ENCODE measurements at places on chromosomes 2 and 18. TPM values are rescaled to one million over a fixed set of nuclear protein-coding genes. Genes with fewer than 3 reads are reported as not detected.
A peak's percentile ranks its signal among the peaks of the same experiment; 100 is the strongest.

DNA sequence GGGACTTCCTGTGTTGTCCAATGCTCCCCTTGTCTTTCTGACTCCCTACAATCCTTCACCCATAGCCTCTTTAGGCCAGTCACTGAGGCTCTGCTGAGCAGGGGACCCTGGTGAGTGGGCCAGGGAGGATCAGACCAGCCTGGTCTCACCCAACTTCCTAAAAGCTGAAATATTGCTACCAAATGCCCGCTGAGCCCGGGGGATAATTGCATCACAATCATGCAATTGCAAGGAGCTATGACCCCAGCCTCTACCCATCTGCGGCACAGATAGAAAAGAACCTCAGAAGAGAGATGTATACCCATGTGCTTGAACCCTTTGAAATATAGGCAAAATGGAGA, 3.7 kb upstream of the SP100 start:
- DNase-seq = no peak

DNA sequence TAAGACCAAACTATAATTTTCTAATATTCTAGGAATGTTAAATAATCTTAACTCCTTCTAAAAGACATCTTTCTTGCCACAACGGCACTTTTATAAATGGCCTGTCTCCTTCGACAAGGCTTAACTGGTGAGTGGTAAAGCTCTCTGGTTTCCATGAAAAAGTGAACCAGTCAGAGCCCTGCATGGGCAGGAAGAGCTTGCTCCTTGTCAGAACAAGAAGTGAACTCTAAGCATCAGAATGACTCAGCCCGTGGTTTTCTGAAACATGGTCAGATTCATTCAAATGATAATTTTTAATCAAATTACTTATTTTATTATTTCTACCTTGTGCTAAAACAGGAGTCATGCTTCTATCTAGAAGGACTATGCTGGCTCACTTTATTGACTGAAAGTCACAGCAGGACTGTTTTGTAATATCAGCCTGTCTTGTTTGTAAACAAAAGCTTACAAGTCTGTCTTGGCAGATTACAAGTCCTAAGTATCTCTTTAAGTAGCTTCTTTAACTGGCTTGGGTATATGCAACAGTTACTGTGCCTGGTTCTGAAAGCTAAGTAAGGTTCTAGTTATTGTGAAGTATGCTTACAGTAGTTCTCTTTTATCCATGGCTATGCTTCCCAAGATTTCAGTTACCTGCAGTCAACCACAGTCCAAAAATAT, 245.4 kb downstream of the NAPG start:
- peak; percentile 13 for DNase-seq

SNED1 gene
- total RNA-seq = 2.6 TPM

DNA sequence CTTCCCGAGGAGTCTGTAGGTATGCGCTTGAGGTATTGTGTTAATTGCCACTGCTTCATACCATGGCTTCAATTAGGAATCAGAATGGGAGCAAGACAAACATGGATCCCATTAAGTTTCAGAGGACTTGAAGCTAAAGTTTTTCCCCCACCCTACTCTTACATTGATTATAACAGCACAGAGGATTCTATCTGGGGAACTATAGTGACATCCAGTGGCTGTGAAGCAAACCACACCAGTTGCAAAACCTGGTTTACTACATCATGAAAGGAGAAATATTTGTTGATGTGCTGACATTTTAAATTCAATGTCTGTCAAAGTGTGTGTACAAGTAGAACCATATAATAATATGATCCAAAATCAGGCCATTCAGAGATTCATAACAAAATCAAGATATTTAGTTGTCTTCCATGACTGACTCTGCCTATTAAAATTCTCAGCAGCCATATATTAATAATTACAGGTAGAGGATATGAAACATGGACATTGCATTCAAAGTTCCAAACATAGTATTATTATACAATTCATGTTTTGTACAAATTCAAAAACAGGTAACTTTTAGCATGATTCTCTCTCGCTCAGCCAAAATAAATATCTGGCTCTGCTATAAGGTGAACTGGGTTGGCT, 82.9 kb downstream of the GRB14 start:
- DNase-seq = no peak

PLEKHH2 gene
- total RNA-seq = 0.81 TPM

DNA sequence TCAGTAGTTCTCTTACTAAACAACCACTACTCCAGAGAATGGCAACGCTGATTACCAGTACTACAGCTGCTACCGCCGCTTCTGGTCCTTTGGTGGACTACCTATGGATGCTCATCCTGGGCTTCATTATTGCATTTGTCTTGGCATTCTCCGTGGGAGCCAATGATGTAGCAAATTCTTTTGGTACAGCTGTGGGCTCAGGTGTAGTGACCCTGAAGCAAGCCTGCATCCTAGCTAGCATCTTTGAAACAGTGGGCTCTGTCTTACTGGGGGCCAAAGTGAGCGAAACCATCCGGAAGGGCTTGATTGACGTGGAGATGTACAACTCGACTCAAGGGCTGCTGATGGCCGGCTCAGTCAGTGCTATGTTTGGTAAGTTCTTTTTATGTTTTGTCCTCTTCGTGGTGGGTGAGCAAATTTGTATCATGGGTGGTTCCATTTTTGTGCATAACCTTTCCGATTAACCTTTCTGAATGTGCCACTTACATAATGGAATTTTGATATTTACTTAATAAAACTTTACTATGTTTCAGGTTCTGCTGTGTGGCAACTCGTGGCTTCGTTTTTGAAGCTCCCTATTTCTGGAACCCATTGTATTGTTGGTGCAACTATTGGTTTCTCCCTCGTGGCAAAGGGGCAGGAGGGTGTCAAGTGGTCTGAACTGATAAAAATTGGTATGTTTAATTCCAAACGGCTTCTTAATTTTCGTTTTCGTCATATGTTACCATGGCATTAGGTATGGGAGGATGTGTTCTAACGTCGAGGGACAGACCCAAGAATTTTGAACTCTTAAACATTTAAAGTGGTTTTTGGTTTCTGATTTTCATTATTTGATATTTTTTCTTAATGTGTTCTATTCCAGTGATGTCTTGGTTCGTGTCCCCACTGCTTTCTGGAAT, 1.3 kb downstream of the SLC20A1 start:
- DNase-seq = peak; percentile 36

DSG3 gene
- not detected for total RNA-seq

DNA sequence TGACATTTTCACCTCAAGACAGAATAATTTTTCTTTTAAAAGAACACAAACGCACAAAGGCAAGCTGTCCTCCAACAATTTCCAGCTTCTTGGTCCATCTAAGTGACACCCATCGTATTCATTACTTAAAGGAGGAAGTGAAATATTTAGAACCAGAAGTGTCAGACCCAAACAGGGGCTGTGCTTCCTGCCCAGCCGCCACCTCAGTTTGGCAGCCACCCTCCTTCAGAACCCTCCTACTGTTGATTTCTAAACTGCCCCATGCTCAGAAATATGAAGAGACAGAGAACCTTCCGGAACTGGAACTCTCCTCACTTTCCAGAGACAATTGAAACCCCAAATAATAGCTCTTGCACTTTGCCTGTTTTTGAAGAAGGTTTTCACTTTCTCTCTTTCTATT, 734.8 kb upstream of the SALL3 start:
- DNase-seq = no peak

CDKL4 gene
- total RNA-seq = 0.14 TPM

LBX2 gene
- total RNA-seq = 0.52 TPM

- DNase-seq = peak; percentile 27
These were observed 1.3 kb downstream of the TAF1B start for GRCh38 chr2:9844576-9844975.

- DNase-seq = no peak
These were observed 842.1 kb upstream of the FANCL start for GRCh38 chr2:59083075-59083828.

DNA sequence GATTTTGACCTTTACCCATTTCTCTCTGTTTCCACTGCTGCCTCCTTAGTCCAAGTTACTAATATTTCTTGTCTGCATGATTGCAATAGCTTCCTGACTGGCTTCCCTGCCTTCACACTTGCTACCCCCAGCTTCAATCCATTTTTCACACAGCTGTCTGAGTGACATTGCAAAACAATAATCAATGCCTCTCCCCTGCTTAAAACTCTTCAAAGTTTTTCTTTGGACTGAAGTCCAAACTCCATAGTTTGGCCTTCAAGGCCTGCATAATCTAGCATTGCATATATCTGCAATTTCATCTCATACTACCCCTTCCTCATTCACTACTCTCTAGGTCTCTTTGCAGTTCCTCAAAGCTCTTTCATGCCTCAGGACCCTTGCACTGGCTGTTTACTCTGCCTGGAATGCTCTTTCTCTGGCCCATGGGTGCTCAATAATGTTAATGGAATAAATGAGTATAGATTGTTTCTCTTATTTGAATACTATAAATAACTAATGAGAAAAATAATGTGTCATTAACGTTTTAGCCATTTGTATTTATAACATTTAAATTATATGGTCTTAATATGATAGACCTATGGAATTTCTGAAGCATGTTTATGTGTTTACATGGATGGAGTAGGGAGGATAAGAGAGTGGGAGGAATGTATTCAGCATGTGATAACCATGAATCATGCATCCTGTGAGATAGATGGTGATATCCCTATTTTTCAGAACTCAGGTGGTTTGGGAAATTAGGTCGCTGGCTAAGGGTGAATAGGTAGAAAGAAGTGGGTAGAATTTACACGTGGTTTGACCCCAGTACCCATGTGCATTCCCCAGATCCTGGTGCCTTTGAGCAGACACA, 5.7 kb upstream of the TMEM178A start:
- DNase-seq = no peak
